ENCODE measurements at places on chromosomes 16 and 17.

- no peak for DNase-seq
Observed at GRCh38 chr17:30292286-30292858, 628 bp upstream of the BLMH start.

DNA sequence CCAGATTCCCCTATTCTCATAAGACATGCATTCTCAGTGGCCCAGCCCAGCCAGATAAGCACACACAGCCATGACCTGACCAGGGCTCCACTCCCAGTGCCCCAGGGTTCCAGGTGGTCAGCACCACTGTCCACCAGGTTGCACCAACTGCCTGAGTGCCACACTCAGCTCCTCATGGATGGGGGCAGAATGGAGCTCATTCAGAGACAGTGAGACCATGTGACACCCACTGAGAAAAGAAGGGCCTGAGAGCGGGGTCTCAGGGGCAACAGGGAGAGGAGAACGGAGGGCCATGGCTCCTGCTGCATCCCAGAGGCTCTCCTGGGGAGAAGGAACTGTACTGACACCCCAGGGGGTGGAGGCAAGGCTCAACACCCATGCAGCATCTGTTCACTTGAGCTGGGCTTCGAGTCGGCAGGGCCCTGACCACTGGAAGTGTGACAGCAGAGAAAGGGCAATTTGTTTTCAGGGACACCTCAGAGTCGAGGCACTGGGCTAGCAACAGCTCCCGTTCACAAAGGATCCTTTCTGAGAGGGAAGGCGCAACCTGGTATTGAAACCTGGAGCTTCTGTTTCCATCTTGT, 18.7 kb upstream of the SLC38A8 start:
- DNase-seq, result no peak

DNA sequence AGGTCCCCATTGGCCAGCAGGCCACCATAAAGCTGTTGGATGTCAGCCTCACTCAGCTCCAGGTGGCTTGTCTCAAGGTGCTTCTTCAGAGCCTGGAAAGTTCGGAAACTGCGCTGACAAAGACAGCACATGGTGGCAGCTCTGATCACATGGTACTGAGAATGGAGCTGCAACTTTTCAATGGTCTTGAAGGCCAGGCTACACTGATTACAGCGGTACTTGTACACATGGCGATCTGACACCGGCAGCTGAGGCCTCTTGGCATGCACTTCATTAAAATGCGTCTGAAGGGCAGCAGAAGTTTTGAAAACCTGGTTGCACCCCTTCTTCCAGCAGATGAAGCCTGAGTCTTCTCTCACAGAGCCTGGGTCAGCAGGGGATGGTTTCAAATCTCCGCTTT, 249.7 kb downstream of the ZFHX3 start:
- no peak for DNase-seq

DNA sequence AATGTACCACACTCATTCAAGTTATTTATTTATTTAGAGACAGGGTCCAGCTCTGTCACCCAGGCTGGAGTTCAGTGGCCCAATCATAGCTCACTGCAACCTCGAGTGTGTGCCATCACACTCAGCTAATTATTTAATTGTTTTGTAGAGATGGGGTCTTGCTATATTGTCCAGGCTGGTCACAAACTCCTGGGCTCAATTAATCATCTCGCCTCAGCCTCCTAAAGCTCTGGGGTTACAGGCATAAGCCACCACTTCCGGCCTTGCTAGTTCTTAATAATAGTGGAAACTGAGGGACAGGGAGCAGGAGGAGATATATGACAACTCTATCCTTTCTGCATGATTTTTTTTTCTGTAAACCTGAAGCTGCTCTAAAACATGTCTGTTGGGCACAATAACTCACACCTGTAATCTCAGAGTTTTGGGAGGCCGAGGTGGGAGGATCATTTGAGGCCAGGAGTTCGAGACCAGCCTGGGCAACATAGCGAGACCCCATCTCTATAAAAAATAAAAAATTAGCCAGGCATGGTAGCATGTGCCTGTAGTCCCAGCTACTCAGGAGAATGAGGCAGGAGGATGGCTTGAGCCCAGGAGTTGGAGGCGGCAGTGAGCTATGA, 11.7 kb upstream of the EXOC7 start:
- DNase-seq, result no peak

DNA sequence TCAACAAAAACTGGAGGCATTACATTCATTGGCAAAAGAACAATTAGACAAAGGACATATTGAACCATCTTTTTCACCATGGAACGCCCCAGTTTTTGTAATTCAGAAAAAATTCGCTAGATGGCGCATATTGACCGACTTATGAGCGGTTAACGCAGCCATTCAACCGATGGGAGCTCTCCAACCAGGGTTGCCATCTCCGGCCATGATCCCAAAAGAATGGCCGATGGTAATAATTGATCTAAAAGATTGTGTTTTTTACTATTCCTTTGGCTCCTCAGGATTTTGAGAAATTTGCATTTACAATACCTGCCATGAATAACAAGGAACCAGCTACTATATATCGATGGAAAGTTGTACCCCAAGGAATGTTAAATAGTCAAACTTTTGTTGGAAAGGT, 21.4 kb downstream of the ALOX15B start:
- peak; percentile 53 for DNase-seq

DNA sequence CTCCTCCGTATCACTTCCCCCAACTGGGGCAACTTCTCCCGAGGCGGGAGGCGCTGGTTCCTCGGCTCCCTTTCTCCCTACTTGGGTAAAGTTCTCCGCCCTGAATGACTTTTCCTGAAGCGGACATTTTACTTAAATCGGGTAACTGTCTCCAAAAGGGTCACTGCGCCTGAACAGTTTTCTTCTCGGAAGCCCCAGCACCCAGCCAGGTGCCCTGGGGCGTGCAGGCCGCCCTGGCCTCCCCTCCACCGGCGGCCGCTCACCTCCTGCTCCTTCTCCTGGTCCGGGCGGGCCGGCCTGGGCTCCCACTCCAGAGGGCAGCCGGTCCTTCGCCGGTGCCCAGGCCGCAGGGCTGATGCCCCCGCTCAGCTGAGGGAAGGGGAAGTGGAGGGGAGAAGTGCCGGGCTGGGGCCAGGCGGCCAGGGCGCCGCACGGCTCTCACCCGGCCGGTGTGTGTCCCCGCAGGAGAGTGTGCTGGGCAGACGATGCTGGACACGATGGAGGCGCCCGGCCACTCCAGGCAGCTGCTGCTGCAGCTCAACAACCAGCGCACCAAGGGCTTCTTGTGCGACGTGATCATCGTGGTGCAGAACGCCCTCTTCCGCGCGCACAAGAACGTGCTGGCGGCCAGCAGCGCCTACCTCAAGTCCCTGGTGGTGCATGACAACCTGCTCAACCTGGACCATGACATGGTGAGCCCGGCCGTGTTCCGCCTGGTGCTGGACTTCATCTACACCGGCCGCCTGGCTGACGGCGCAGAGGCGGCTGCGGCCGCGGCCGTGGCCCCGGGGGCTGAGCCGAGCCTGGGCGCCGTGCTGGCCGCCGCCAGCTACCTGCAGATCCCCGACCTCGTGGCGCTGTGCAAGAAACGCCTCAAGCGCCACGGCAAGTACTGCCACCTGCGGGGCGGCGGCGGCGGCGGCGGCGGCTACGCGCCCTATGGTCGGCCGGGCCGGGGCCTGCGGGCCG, 1.6 kb downstream of the HIC1 start:
- DNase-seq, result no peak

GRCh38 chr17:72724267-72724666, 368.2 kb downstream of the SLC39A11 start:
- DNase-seq, result no peak

DNA sequence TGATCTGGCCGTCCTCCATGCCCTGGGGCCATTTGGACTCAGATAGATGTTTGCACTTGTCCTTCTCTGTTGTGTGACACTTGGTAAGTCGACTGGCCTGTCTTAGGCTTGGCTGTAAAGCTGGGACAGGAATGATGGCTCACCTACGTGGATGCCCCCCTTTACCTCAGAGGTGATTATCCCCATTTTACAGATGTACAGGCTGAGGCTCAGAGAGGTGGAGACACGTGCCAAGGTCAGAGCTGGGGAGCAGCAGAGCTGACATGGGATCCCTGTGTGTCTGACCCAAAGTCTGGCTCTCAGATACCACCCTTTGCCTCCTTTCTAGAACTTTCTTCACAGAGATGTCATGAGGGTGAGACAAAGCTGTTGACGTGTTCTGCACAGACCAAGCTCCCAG, 71.3 kb upstream of the CIBAR2 start:
- no peak for DNase-seq

GRCh38 chr17:12911239-12911638, 106.6 kb downstream of the ELAC2 start:
- DNase-seq, result no peak
